CD4-positive, alpha-beta T cell treated with Interleukin-6 at 100 ng/mL for 8 hours (primary cell): ENCODE measurements at places on chromosomes 16 and 17.

DNA sequence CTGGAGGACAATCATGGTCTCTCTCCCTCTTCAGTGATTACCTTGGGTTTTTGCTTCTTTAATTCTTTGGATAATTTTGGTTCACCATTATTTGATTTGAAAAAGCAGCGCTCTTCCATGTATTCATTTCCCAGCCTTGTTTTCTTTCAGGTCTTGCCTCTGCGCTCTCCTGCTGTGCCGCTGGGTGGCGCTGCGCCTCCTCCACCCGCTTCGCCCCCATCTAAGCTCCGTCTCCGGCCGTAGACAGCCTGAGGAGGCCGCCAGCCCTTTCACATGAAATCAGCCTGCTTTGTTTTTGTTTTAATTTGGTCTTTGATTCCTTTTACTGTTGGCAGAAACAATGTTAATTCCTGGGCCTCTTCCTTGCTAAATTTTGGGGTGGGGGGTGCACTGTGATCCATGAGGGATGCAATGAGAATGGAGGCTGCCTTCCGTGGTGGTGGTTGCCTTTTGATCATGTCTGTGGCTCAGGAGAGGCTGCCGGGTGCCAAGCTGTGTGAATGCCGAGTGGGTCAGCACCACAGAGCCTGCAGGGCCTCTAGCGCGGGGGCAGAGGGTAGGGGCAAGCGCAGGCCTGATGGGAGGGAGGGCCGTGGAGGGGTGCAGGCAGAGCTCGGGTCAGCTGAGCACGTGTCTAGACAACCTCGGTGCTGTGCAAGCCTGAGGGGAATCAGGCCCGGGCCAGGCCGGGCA, 64.1 kb downstream of the PLD6 start:
- peak; percentile 42 for DNase-seq

GRCh38 chr17:48726916-48727286, 1.6 kb downstream of the HOXB13 start:
- no peak for DNase-seq

DNA sequence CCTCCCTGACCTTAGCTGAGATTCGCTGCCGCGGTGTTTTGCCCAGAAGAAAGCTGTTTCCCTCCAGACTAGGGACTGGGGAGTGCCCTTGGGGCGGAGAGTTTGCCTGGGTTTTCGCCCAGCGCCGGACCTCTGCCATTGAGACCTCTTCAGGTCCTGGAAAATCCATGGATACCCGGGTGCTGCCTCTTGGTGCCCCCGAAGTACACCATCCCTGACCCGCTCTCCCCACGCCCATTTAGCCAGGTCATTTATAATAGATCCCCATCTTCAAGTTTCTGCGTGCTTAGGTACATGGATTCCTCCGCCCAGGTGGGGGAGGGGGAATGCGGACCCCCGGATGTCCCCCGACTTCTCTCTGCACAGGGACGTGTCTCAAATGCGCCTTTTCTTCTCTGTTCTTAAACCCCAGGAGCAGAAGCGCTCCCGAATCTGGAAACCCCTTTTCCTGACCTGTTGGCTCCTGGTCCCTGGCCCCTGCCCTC, 15.0 kb upstream of the CBX8 start:
- DNase-seq = no peak

DNA sequence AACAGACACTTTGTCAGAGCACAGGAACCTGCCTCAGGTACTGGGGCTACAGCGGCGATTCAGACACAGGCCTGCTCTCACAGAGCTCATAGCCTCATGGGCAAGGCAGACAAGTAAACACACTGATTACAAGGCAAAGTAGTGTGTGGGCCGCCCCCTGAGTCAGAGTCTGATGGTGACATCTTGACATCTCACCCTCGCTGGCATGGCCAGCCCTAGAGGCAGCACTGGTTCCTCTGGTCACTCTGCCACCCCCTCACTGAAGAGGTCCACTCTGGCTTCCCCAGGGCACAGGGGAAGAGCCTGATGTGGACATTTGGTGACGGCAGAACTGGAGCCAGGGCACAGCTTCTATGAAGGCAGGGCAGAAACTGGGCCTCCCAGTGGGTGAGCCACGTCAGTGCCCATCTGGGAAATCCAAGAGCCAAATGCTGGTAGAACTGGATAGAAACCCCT, 32.9 kb upstream of the TOB1 start:
- no peak for DNase-seq

GRCh38 chr16:50879873-50880695, 138.2 kb downstream of the CYLD start:
- no peak for DNase-seq

- peak; percentile 28 for DNase-seq
Observed at GRCh38 chr17:38727736-38728135, 2.4 kb upstream of the CISD3 start.

- no peak for DNase-seq
Observed at GRCh38 chr17:45115871-45116270, 16.4 kb downstream of the PLCD3 start.

- DNase-seq = no peak
Observed at GRCh38 chr17:4090898-4091297, 51.9 kb downstream of the ZZEF1 start.

DNA sequence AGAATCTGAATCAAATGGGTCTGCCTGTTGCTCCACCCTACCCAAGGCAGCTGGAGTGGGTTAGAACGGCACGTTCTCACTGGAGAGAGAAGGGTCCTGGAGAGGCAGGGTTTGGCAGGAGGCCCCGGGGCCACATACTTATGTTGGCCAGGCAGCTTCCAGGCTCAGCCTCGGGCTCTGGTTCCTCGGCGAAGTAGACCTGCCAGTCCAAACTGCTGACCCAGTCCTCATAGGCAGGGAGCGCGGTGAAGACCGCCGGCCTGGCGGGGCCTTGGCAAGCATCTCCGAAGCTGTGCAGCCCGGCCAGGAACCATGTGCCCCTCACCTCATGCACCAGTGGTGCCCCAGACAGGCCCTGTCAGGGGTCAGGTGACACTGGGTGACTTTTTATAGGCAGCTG, 4.8 kb downstream of the PRSS53 start:
- DNase-seq = no peak

DNA sequence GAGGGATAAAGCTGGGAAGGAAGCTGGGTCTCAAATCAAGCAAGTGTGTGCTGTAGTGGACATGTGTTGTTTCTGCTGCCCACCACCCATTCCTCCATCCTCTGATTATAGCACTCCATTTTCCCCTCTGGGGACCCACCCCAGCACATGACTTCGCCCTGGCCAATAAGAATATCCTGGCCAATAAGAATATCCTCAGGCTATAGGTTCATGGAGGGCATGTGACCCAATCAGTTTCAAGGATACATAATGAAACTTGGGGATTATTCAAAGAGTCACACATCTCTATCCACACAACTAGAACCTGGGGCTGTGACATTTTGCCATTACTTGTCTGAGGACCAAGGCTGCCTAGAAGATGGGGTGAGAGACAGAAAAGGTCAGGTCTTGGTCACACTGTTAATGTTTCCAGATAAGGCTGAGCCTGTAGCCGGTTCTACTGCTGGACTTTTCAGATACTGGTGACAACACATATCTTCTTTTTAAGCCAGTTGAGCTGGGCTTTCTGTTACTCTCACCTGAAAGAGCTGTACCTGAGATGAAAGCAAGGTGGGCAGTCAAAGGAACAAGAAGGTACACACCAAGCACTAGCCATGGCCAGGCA, 33.7 kb downstream of the MYO18A start:
- DNase-seq = no peak

- no peak for DNase-seq
Observed at GRCh38 chr17:13419676-13420075, 182.1 kb downstream of the HS3ST3A1 start.

GRCh38 chr16:57619606-57620334, 8.7 kb upstream of the ADGRG1 start:
- DNase-seq = no peak

GRCh38 chr16:12387786-12388185, 411.3 kb downstream of the SNX29 start:
- DNase-seq = no peak

GRCh38 chr16:11165894-11166665, 89.9 kb downstream of the SOCS1 start:
- DNase-seq = no peak

DNA sequence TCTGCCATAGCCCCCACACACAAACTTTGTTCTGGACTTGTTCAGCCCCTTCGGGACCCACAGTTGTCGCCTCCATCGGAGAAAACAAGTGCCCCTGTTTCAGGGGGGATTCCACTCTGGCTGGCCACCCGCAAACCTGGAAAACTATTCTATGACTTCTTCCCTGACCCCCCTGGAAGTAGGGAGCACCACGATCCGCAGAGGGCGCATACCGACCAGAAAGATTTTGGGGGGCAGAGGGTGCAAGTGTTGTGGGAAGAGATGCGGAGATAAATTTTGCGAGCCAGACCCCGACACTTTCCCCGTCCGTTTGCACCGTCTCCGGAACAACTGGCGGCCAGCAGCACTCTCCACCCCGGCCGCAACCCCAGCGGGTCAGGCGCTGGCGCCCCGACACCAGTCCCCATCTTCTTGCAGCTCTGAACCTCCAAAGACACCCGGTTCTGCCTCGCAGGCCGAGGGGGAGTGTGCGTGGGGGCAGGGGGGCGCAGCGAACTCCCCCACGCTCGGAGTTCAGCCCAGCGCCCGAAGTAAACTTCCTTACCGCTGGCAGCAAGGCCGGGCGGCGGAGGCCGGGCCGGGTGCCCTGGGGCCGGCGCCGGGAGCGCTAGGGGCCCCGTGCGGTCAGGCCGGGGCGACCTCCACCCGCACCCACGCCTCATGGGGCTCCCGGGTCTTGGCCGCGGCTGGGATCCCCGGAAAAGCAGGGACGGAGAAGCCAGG, 744 bp downstream of the SALL1 start:
- DNase-seq = no peak

GRCh38 chr17:81926451-81927151, 934 bp downstream of the MAFG start:
- peak; percentile 47 for DNase-seq

DNA sequence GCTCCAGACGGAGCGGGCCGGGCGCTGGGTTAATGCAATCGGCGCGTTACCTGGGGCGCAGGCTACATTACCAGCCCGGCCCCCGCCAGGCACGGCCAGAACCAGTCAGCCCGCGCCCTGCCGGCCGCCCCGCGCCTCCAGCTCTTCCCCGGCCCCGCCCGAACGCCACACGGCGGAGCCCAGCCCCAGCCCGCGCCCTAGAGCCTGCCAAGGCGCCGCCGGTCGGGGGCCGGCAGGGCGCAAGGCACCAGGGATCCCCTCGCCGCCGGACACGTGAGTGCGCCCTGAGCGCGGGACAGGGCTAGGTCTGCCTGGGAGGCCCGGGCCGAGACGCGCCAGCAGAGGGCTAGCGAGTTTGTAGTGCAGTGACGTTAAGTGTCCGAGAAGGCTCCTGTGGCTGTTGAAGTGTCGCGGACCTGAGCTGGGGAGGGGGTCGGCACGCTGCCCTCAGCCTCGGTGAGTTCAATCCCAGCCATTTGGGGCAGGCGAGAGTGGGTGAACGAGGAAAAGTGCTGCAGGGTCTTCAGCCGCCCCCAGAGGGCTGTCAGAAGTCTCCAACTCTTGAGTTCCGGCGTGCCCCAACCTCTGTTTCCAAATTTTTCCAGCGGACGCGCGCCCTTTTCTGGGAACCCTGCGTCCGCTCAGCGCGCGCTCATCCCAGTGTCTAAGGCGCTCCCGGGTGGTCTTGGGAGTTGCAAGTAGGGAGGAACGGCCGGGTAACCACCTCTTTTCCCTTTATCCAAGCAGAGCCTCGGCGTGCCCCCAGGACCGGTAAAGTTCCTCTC, at the start of gene SLC6A2:
Gene SLC6A2 (plus strand): TSS at position 92 of the 785 bp plus-strand sequence. CDS start 707 bp downstream, outside the sequence.
- no peak for DNase-seq

- DNase-seq = no peak
Observed at GRCh38 chr16:3252967-3253366, 3.5 kb downstream of the MEFV start.

- no peak for DNase-seq
Observed at GRCh38 chr16:27550582-27550920, 607 bp downstream of the KATNIP start.

- DNase-seq = no peak
Observed at GRCh38 chr16:630815-631405, at the start of gene WFIKKN1. TSS of gene WFIKKN1 (plus strand) at chr16:630985. CDS start at chr16:631254, 269 bp downstream.

DNA sequence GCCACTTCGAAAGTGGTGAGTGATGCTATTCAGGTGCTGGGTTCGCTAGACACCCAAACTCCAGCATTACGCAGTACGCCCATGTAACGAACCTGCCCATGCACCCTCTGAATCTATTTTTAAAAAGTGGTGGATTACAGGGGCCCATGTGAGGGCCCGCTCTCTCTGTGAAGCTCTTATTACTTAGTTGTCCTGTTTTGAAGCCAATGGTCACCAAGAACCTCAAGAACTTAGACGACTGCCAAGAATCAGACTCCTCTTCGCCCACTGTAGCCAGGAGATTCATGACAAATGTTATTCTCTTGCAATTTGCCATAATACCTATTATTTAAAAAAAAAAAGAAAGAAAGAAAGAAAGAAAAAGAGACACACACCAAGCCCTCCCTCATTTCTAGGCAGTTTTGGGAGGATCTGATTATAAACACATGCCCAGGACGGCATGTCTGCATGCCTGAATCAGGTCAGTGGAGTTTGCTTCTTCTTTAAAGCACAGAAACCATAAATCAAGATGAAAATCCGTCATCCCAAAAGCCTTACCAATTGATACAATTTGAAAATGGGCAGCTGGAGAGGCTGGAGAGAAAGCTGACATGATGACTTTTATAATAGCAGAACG, 108.6 kb downstream of the IRX3 start:
- DNase-seq = no peak

DNA sequence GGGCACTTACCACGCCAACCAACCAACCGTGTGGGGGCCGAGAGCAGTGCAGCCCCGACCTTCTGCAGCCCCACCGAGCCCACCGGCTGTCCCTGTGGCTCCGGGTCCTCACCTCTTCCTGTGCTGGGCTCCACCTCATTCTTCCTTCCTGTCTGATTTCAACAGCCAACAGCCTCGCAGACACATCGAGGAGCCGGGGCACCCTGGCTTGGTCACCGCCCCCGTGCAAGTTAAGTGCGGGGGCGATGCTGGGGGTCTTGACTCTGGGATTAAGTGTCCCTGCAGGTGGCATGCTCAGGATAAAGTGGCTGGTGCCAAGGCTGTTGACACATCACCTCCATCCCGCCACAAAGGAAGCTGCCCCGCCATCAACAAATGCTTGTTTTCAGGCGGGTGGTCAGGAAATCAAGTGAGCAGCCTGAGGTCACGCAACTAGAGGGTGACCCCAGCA, at the start of gene NLRC3:
Gene NLRC3 (minus strand): TSS at position 102 of the 451 bp plus-strand sequence. CDS start 12,367 bp downstream, outside the sequence.
- peak; percentile 52 for DNase-seq

DNA sequence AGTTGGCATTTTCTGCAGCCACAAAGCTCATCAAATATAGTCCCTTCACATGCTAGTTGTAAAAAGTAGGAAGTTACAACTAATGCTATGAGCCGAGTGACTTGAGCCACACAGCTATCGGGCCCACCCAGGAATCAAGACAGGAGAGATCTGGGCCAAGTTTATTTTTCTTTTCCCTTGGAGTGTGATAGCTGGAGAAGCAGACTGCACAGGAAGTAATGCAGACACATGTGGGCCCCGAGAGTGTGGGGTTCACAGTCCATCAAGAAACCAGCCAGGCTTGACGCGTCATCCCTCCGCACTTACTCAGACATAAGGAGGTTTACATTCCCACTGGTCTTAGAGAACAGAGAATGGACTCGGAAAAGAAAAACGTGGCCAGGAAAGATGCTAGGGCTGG, 403.1 kb upstream of the CDH11 start:
- DNase-seq = no peak
